ENCODE measurements at places on chromosomes 7 and 10.

- DNase-seq: no peak
Observed at GRCh38 chr7:74461970-74462706, 8.4 kb downstream of the GTF2IRD1 start.

DNA sequence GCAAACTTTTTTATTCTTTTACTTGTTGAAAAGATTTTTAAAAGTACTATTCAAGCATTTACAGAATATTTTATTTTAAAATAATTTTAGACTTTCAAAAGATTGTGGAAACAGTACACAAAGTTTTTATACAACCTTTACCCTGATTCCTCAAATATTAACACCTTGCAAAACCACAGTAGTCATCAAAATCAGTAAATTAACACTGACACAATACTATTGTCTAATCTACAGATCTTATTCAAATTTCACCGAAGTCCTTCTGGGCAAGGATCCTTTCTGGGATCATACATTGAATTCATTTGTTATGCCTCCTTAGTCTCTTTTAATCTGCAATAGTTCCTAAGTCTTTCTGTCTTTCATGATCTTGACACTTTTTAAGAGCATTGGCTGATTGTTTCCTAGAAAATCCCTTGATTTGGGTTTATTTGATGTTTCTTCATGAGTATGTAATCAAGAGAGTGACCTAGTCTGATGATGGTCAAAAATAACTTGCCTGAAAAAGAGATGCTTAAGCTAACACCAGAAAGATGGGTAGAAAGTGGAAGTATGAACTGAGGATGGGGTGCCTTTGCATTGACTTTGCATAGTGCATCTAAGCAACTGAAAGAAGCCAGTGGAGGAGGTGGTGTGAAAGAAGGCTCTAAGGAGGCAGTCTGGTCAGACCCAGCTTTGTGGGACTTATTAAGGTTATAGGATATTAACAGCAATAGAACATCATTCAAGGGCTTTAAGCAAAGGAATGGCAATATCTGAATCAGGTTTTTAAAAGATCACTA, 9.7 kb downstream of the STAMBPL1 start:
- DNase-seq: no peak

GRCh38 chr7:7439564-7439963, 96.1 kb downstream of the COL28A1 start:
- no peak for DNase-seq

DNA sequence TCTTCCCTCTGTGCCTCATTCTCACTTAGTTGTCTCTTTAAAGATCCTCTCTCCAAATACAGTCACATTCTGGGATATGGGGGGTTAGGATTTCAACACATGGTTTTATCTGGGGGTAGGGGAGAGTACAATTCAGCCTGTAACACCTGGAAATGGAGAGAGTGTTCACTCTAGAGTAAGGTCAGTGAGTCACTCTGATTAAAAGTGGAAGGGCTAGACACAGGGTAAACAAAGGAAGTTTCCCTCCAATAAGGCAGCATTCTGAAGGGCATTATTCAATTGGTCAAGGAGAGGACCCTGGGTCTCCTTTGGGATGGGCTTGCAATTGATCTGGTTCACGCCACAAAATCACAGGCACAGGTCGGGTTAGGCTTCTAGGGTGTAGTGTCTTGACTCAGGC, 232.8 kb upstream of the NPSR1 start:
- DNase-seq: no peak

DNA sequence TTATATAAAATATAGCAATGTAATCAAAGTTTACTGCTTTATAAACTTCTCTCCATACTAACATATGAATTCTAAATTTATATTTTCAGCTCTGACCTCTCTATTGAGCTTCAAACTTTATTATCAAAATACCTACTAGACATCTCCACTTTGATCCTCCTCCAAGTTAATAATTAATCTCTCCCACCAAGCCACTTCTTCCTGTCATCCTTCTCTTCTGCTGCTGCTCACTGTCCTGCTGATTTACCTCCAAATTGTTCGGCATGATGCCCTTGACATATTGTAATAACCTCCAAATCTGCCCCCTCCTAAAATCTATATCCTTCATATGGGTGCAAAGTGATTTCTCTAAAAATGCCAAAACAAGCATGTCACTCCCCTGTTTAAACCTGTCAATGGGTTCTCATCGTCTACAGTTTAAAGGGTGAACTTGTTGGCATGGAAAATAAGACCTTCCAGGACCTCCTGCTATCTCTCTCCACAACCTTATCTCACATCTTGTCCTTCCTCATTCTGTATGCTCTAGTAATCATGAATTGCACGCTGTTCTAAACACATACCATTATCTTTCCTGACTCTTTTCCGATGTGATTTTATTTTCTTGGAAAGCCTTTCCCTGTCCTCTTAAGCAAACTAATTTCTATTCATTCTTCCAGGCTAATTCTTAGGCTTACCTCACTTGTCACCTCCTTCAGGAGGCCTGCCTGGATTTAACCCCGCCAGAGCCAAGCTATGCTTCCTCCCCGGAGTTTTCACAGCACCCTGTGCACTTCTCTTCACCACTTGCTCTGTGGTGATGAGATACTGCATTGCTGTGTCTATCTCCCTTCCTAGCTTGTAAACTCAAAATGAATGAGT, 52.1 kb upstream of the STK17A start:
- no peak for DNase-seq

GRCh38 chr7:133977409-133978274, 149.5 kb upstream of the LRGUK start:
- DNase-seq: no peak

Measured in activated T-cell treated with anti-CD3 and anti-CD28 coated beads, Interleukin-2, amount 50 U/mL, for 1 hour (primary cell).